ENCODE measurements at places on chromosomes 7 and 10.
A peak's percentile ranks its signal among the peaks of the same experiment; 100 is the strongest.

GRCh38 chr10:95790982-95791381 lies 35.0 kb downstream of the ENTPD1 start:
- DNase-seq: no peak

GRCh38 chr7:85456254-85456653 lies 269.4 kb upstream of the SEMA3D start:
- no peak for DNase-seq

GRCh38 chr7:21383227-21384220 lies 44.4 kb upstream of the SP4 start:
- DNase-seq: no peak

DNA sequence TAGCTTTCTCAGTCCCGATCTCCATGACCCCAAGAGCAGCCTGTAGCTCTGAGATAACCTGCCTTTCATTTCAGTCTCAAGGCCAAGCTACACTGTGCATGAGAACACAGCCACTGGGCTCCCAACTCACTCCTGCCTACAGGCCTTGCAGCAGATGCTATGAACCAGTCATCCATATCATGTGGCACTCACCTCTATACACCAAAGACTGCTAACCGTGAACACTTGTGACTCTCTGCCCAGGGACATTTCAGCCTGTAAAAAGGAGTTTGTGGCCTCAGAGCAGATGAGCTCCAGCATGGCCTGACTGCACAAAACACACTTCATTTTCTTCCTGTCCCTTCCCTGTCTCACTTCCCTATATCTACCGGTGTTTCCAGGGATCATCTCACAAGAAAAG lies 56.9 kb upstream of the NPY start:
- no peak for DNase-seq

GRCh38 chr7:142961973-142962926 lies at the start of gene KEL:
Gene KEL (minus strand): TSS chr7:142962363. CDS start chr7:142962206, 157 bp downstream.
- no peak for DNase-seq

DNA sequence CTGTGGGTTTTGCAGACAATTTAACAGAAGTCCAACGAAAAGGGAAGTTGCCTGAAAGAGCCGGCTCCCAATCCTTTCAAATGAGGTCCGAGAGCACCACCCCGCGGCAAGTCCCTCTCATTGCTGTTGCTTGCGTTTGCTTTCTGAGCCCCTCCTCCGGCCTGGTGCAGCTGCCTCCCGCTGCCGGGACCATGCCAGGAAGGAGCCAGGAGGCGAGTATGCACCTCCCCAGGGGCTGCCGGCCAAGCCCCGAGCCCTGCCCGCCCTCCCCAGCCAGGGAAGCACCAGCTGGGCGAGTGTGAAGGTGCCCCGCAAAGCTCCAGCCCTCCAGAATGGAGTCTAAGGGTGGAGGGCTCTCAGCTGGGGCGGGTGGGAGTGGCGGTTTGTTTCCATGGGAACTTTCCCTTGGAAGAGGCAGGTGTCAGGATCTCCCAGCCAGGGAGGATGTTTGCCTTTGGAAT lies 25.8 kb upstream of the PPP2R2D start:
- peak; percentile 26 for DNase-seq

- no peak for DNase-seq
Measured at GRCh38 chr7:143987513-143987912, 12.6 kb upstream of the OR6B1 start.

DNA sequence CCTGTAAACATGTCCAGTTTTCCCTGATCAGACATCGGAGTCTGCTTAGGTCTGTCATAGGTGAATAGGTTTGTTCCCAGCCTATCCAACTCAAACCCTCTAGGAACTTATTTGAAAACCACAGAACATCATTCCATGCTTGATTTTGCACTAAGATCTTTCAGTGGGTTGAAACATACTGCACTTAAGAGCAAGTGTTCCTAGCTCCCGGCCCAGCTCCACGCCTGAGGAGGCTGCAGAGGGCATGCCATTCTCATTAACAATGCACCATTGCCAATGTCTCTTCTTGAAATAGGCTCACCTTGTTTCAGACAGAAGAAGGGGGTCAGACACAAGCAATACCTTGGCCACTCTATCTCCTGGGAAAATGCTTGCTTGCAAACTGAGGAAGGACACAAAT lies 78.0 kb upstream of the EGR2 start:
- DNase-seq: no peak

- DNase-seq: no peak
Measured at GRCh38 chr7:45026984-45027773, 27.2 kb downstream of the CCM2 start.

All from GOT3 (cell line).